ENCODE measurements at places on chromosomes 3 and 15.

DNA sequence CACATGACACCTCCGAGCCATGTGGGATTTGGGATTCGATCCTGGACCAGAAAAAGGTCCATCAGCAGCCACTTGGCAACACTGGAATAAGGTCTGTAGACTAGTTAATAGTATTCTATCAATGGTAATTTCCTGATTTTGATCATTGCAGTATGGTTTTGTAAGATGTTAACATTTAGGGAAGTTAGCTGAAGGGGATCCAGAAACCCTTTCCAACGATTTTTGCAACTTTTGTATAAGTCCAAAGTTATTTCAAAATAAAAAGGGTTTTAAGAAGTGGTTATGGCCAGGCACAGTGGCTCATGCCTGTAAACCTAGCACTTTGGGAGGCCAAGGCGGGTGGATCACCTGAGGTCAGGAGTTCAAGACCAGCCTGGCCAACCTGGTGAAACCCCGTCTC, 10.2 kb downstream of the BDH1 start:
- DNase-seq, result no peak

- no peak for DNase-seq
Observed at GRCh38 chr3:20846066-20846465, 660.1 kb upstream of the SGO1 start.

DNA sequence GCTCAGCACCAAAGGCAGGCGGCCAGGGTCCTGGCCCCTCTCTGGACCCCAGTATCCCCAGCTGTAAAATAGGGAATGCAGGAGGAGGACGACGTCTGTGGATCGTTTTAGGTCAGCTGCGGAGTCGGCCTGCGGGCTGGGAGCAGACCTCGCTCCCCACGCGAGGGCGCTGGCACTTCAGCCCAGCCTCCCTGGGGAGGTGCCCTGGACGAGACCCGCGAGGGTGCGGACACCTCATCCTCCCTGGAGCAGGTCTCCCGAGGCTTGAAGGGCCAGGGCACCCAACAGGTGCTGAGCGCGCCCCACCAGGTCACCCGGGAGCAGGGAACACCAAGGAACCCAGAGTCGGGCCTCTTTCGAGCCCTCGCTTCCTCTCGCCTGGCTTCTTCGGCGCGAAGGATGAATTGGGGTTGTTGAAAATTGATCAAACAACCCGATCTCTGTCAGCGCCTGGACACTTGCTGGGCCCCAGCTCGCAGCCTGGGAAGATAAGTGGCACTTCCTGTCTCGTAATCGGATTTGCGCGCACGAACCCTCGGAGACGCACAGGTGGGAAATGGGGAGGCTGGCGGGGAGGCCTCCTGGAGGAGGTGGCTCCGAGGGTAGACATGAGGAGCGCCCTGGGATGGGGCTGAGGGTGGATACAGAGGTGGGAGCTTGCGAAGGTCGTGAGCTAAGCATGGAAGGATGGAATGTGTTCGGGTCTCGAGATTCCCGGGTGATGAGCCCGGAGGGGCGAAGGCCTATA, 588 bp upstream of the VIPR1 start:
- DNase-seq, result peak; percentile 48

- no peak for DNase-seq
Observed at GRCh38 chr15:40893019-40893670, 1.1 kb upstream of the VPS18 start.

DNA sequence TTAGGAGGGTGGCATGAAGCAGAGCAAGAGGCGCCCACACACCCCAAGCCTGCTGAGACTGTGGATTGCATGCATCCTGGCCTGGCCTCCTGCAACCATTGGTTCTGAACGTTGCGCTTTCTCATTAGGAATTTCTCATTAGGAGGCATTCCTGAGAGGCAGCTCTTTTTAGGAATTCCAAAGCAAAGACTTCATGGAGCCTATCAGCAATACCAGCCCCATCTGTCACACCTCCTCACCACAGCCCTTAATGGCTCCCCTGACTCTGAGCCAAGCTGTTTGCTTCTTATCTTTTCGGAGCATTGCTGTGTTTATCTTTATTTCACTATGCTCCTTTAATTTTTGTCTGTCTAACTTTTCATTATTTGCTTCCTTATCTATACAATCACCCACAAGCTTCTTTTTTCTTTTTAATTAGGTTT, 226.9 kb downstream of the CACNA2D3 start:
- no peak for DNase-seq

- no peak for DNase-seq
Observed at GRCh38 chr15:60844010-60844409, 365.1 kb upstream of the ICE2 start.

DNA sequence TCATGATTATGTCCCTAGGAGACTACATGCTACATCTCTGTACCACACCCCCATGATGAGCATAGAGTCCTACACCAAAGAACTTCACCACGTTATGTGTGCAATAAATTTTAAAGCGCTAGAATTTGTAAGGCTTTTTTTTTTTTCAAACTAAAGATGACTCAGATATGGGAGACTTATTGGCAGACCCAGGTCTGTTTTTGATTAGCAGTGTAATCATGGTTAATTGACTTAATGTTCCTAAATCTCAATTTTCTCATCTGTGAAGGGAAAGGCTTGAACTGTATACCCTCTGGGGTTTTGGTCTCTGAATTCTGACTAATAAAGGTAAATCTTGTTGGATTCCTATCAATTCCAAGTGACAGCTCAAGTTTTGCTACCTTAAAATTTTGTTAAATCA, 26.4 kb downstream of the ABI3BP start:
- no peak for DNase-seq

GRCh38 chr15:66621491-66622467, 56.0 kb upstream of the LCTL start:
- no peak for DNase-seq

- peak; percentile 81 for DNase-seq
Observed at GRCh38 chr3:147409143-147410115, at the start of gene ZIC1. Gene ZIC1 (plus strand): TSS chr3:147409365. CDS start chr3:147410113, 748 bp downstream.

DNA sequence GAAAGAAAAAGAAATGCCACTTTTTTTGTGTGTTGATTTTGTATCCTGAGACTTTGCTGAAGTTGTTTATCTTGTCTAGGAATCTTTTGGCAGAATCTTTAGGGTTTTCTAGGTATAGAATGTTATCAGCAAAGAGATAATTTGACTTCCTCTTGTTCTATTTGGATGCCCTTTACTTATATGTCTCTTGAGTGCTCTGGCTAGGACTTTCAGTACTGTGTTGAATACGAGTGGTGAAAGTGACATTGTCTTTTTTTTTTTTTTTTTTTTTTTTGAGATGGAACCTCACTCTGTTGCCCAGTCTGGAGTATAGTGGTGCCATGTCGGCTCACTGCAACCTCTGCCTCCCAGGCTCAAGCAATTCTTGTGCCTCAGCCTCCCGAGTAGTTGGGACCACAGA, 64.7 kb upstream of the NPHP3 start:
- DNase-seq, result no peak

GRCh38 chr15:68052431-68052830, 1.7 kb upstream of the PIAS1 start:
- DNase-seq, result no peak

DNA sequence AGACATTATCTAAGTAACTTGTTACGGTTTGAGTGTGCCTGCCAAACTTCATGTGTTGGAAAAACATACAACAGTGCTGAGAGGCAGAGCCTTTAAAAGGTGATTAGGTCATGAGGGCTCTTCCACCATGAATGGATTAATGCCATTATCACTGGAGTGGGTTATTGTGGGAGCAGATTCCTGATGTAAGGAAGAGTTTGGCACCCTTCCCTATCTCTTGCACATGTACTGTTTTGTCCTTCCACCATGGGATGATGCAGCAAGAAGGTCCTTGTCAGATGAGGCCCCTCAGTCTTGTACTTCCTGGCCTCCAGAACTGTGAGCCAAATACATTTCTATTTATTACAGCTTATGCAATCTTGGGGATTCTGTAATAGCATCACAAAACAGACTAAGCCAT, 413.9 kb downstream of the EPHA3 start:
- no peak for DNase-seq

DNA sequence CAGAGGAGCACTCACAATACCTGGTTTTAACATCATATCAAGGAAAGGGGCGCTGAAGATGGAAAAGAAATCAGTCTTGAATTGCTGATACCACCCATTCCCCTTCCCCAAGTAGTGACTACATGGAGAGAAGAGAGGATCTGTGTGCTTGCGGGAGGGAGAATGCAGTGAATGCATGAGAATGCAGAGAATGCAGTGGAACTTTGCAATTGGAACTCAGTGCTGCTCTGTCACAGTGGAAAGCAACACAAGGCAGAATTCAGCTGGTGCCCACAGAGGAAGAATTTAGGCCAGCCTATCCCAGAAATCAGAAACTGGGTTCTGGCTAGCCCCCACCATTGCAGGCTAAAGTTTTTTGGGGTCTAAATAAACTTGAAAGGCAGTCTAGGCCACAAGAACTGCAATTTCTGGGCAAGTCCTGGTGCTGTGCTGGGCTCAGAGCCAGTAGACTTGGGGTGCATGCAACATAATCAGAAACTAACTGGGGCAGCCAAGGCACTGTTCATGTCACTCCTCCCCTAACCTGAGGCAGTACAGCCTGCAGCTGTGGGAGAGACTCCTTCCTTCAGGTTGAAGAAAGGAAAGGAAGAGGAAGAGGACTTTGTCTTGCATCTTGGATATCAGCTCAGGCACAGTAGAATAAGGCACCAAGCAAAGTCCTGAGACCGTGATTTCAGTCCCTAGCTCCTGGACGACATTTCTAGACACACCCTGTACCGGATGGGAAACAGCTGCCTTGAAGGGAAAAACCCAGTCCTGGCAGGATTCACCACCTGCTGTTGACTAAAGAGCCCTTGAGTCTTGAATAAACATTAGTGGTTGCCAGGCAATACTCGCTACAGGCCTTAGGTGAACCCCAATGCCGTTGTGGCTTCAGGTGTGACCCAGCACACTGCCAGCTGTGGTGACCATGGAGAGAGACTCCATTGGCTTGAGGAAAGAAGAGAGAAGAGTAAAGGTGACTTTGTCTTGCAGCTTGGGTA, 329.3 kb downstream of the TBL1XR1 start:
- no peak for DNase-seq

- DNase-seq, result no peak
Observed at GRCh38 chr3:129971351-129972052, 3.0 kb upstream of the TRH start.
